ENCODE measurements at places on chromosomes 11 and 22.

- no peak for DNase-seq
These were observed 98.2 kb downstream of the INSC start for GRCh38 chr11:15212876-15213275.

DNA sequence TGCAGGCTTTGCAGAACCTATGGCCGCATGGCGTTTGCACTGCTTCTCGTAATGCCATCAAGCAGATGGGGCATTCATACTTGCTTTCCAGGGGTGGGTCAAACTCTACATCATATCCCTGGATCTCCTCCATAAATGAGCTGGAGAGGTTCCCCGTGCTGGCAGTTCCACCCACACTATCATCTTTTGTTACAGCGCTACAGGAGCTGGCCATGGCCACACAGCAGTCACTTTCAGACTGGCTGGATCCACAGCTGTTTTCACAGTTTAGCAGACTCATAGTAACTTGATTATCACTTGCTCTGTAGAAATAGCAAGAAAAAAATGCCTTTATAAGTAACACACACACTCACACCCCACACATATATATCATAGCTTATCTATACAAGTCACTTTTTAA is 8.8 kb downstream of the TRAF6 start:
- no peak for DNase-seq

GRCh38 chr11:114062272-114062671 is 2.8 kb downstream of the ZBTB16 start:
- DNase-seq = no peak

DNA sequence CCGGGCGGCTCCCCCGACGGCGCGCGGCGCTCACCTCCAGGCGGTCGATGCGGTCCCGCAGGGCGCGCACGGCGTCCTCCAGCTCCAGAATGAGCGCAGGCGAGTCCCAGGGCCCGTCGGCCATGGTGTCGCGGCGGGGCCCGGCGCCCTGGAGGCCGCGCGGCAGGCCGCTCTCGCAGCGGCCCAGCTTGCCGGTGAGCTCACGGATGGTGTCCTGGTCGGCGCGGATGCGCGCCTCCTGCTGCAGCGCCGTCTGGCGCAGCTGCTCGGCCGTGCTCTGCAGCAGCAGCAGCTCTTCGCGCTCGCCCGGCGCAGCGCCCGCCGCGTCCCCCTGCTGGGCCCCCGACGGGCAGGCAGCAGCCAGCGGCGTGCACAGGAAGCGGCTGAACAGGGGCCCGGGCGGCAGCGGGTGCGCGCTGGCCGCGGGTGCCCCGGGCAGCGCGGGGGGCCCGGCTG is 599 bp downstream of the NPTXR start:
- DNase-seq = no peak

DNA sequence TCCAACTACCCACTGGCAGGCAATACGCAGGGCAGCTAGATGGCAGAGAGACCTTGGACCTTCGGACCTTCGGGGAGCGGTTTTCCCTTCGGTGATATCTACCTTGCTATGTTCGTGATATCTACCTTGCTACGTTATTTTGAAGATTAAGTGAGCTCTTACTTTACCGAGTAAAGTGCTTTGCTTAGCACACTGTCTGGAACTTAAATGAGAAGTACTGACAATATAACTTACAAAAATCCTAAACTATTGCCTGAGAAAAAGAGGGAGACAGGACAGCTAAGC is 1.0 kb upstream of the PRDM10 start:
- no peak for DNase-seq

GRCh38 chr11:74011360-74012073 is 2.6 kb upstream of the UCP3 start:
- no peak for DNase-seq

DNA sequence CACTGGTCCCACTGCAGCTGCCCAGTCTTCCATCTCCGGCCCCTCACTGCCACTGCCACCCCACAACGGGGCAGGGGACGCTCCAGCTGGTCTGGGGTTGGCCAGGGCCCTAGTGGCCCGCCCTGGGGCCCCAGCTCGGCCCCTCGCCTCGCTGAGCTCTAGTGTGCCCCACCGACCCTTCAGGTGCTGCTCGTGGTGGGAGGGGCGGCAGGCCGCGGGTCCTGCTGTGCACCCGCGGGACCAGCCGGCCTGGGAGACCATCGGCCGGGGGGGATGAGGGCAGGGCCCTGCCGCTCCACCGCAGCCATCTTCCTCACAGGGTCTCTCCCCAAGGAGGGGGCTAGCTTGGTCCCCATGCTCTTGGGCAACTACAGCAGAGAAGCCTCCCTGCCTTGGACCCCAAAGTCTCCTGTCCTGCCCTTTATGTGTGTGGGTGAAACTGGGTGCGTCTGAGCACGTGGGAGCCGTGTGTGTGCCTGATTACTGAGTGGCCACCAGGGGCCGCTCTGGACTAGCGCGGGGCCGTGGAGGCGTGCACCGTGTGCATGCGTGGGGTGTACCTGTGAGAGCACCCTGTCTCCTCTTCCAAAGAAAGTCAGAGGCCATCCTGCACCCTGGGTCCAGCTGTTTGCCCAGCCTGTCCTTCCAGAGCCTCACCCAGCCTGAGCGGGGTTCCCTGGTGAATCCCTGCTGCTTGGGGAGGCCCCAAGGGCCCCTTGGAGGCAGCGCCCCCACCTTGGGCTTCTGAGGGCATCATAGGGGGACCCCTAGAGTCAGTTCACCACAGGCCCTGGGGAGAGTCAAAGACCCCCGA is 6.0 kb upstream of the ACR start:
- DNase-seq = no peak
